ENCODE measurements at places on chromosomes 7 and 10.
A peak's percentile ranks its signal among the peaks of the same experiment; 100 is the strongest.

DNA sequence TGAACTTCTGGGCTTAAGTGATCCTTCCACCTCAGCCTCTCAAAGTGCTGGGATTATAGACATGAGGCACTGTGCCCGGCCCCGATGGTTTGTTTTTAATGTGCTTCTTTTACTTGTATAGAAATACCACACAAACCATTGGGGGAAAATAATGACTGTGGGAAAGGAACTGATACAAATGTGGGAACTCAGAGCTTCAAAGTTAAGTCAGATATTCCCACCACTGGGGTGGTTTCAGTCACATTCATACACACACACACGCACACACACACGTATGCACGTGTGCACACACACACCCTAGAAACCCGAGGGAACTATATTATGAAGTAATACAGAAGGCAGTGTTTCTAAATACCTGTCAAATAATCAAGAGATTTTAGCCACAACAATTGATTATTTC, 17.0 kb downstream of the CPA4 start:
- no peak for DNase-seq

- DNase-seq, result no peak
Measured at GRCh38 chr7:23044581-23044980, 30.7 kb upstream of the HYCC1 start.

GRCh38 chr10:11161096-11161495, 143.4 kb downstream of the CELF2 start:
- DNase-seq, result no peak

DNA sequence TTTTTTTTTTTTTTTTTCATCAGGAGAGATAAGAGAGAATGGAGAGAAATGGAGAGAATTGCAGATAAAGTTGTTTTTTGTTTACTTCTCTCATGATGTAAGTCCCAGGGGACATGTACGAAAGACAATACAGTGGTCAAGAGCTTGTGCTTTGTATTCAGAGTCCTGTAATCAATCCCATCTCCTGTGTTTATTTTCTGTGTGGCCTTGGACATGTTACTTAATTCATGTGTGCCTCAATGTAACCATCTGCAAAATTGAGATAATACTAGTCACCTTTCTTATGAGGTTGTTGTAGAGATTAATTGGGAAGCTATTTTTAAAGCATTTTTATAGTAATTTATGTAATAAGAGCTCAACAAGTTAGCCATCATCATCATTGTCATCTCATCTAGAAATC, 117.5 kb downstream of the CDK14 start:
- no peak for DNase-seq

GRCh38 chr10:21053953-21054690, 157.0 kb upstream of the NEBL start:
- DNase-seq, result no peak

DNA sequence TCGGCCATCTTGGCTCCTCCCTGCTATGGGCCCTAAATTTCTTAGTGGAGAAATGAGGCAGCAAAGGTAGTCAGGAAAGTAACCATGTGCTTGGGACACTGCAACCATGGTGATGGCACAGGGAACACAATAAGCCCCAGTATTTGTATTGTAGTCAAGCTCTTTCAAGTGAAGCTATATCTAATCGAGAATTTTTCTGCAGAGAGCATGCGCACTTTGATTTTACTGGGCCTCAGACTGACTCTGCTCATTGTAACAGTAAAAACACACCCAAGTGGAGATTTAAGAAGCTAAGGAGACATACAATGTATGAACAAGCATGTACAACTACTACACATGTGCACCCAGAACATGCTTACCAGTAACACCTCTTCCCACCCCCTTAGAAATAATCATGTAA, 67.3 kb upstream of the TMEM229A start:
- no peak for DNase-seq

DNA sequence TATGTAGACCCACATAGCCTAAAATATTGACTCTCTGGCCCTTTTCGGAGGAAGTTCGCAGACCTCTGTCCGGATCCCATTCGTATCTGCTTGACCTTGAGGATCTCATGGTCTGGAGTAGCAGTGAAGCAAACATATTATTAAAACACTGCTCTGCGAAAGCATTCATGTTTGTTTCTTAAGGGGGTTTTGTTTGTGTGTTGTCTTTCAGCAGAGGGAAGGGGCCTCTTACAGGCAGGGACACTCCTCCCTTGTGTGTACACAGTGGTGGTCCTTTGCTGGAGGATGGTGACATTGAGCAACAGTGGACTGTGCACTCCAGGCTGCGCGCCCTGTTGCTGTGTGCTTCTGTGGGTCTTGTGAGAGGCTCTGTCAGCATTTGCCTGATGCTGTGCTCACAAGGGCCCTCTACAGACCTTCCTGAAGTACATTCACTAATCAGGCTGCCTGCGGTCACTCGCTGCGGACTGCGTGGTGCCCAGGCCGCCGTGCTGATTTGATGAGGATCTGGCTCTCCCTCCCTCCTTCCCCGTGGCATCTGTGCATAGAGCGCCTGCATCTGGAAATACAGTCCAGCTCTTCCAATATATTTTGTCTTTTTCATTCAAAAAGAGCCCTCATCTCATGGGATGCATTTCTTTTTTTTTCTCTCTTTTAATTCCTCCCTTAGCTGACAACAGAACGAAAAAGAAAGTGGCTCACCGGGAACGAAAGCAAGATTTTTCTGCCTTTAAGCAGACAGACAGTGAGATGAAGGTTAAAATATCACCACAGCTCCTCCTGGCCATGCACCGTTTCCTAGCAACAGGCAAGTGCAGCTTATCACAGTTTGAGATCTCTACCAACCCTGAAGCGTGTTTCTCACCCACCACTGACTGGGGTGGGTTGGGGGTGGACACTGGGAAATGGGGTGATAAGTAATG, 135.8 kb downstream of the CNNM2 start:
- DNase-seq, result peak; percentile 92

DNA sequence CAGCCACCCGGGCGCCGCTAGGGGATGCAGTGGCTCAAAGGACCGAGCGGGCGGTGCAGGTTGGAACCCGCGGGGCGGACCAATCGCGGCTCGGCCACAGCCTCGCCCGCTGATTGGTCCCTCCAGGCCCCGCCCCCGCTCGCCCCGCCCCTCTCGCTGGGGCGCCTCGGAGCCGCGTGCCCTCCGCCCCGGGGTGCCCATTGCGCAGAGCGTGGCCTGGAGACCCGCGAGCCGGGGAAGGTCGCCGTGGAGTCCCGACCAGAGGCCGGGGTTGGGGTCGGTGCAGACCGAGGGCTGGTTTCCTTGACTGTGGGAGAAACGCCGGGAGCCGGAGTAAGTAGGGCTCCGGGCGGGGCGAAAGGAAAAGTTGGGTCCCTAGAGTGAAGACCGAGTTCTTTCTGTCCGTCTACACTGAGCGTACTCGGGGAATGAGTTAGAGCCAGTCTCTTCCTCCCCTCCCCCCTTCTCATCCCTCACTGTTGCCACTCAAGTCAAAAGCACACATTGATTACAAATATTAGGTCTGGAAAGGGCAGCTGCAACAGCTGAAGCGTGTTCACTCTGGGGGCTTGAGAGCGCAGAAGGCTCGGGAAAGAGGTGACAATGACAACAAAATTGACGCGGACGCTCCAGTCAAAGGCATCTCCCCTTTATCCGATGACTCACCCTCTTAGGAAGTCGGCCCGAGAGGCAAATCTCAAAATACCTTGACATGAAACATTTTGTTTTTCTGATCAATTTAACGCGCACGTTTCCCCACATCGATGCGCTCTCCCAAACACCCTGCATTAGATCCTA, 843 bp upstream of the GATA3 start:
- peak; percentile 93 for DNase-seq

DNA sequence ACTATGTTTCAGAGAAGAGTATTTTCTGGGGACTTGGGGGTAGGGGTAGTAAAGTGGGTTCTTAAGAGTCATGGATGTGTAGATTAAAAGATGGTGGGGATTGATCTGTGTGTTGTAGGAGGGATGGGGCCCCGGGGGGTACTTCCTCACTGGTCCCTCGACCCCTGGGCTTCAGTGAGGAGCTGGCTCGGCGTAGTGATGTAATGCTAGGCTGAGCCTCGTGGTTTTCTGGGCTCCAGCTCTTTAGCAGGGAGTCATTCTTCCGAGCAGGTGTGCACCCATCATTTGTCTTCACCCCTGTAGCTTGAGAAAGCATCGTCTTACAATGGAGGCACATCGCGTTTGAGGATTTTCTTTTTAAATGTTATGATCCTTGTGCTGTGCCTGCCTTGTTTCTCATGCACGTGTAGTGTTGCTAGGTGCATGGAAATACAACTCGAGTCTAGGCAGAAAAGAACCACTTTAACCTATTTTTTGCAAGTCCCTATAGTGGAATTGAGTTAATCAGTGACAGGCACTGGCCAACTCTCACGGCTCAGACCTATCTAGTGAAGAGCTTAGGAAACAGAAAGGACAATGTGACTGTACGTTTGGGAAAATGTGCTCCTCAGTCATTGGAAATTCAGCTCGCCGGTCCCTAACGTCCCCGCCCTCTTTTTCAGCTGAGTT, 106.1 kb upstream of the BTBD16 start:
- DNase-seq, result peak; percentile 17

DNA sequence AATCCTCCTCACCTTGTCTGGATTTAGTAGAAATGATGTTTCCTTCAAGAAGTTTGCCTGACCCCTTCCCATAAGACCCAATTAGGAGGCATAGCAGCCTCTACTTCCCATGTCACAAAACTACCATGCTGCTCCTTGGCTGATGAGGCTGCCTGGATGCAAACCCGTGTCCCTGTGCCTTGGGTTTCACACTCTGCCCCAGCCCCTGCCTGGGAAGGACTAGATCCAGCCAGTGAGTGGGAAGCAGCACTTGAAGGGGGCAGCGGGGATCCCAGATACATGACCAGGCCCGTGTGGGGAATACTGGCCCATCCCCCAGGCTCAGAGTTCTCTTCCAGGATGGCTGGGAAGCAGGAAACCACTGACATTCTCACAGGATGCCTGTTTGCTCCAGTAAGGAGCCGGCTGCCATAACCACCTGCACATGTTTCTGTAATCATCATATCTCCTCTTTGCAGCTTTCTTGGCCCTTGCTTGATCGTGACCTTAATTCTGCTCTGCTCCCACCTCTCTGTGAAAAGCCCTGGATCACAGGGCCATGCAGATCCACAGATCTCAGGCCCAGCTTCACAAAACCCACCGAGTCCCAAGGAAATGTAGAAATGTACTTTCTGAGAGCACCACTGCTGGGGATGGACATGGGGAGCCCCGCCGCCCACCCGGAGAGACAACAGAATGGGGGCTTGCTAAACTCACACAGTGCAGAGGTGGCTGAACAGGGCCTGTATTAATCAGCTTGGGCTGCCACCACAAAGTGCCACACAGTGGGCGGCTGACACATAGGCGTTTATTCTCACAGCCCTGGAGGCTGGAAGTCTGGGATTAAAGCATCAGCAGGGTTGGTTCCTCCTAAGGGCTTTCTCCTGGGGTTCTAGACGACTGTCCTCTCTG, 287.8 kb upstream of the IGFBP3 start:
- no peak for DNase-seq

- no peak for DNase-seq
Measured at GRCh38 chr7:33425929-33426678, 296.7 kb downstream of the BBS9 start.

DNA sequence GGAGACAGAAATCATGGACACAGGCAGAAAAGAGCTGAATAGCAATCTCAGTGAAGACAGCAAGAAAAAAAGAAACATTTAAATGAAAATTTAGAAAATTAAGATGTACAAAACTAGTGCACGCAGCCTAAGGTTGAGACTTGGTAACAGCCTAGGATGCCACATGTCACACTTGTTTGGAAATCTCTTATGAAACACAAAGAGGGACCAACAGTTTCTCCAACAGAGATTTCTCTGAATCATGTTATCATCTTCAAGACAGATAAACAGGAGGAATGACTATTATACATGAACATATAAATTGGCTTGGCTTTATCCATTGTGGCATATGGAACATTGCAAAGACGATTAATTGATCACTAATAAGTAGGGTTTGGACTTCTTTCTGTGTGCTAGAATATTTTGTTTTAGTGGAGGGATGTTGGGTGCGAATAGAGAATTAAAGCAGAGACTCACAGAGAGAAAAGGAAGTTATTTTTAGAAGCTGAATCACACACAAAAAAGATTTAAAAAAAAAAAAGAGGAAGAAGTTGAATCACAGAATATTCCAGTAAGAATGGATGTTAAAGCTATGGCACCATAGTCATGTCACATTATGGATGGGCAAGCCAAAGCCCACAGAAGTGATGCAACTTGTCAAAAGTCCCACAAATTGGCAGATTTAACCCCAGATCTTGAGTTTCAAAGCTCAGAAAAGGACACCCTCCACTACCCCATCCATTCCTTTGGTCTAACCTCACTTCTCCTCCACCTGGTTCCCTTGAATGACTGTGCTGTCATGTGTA, 91.6 kb downstream of the MYOF start:
- no peak for DNase-seq

DNA sequence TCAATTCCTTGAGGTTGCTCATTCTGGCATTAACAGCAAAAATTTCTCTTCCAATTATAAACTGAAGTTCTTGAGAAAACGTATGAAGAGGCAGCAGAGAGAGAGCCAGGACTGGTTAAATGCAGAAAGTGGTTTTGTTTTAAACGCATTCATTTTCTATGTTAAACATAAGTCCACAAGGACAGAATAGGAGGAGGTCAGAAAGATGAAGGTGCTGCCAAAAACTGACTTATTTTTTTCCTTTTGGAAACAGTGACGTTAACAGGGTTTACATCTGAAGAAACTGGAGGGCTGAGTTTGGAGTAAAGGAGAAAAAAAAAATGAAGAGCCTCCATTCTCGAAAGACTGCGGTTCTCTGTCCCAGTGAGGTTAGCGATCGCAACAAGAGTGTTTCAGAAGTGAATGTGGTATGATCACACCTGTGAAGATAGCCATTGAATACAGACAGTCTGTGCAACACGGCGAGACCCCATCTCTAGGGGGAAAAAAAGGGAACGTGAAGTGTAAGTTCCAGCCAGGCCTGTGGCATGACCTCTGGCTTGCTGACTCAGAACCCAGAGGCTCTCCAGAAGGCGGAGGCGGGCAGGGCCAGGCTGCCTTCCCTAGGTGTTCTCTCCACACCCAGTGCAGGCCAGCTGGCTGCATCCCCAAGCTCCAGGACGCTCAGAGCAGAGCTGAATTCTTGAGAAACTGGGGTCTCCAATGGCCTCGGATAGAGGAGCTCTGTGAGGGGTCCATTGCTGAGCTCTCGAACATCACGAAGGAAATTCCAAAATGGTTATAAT, 84.0 kb downstream of the CHST15 start:
- DNase-seq, result peak; percentile 45

DNA sequence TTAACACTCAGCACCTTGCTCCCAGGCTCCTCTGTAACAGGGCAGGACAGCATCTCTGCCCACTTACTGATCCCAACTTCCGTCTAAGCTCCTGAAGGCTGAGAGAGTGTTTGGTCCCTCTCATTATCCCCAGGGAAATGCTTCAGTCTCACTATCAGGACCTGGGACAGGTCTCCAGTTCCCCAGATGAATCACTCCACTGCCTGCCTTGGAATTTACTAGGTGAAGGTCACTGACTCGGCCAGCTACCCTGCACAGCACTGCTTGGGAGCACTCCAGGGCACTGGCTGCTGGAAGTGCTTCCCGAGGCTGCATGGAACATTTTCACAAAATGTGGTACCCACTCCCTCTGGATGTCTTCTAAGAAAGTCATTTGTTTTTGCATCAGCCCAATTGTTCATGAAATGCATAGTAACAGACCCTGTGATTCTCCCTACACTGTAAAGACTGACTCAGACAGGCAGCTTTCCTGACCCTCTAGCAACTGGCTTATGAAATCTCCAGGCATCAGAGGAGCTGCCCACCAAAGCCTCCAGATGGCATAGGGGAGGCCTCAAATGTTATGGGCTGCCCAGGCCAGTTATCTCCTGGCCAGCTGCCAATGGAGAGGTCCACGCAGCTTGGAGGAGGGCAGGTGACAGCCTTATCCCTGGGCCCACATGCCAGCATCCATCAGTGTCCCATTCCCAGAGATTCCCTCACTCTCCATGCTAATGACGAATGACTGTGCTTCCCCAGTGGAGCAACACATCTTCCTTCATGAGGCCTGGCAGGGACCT, 89.1 kb downstream of the GFRA1 start:
- DNase-seq, result no peak
